ENCODE measurements at places on chromosomes 13 and 19. TPM values are rescaled to one million over a fixed set of nuclear protein-coding genes. Genes with fewer than 3 reads are reported as not detected.

- DNase-seq: no peak
These were observed 711 bp downstream of the FUT2 start for GRCh38 chr19:48696353-48697010.

Gene TNNT1
- 1.8 TPM for total RNA-seq

Gene ATP4B
- not detected for total RNA-seq

GRCh38 chr13:101144808-101145419 is 271.4 kb downstream of the NALCN start:
- no peak for DNase-seq

DNA sequence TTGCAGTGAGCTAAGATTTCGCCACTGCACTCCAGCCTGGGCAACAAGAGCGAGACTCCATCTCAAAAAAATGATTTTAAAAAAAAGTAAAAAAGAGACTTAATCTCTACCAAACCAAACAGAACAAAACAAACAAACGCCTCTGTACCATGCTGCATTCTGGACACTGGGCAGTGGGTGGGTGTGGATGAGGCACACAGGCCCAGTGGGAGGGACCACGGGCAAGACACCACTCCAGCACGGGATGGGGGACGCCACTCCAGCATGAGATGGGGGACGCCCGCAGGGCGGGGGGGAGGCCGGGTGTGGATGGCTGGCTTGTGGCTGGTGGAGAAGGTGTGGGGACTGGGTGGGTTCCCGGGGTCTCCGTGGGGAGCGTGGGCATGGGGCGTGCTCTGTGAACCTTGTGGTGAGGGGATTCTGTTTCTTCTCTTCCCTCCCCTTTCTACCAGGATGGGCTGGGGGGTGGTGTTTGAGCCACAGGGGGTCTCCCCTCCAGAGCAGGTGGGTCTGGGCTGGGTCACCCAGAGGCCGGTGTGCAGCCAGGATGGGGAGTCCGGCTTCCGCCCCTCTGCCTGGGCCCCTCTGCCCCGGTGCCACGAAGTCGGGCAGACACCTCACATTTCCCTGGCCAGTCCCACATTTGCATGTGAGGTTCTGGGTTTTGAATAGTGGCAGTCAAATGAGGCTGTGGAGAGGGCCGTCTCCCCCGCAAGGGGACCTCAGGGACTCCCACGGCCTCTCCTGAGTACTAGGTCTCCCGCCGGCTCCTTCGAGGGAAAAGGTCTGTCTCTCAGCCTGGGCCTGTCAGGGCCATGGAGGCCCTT is 23.9 kb upstream of the MATK start:
- DNase-seq: no peak

DNA sequence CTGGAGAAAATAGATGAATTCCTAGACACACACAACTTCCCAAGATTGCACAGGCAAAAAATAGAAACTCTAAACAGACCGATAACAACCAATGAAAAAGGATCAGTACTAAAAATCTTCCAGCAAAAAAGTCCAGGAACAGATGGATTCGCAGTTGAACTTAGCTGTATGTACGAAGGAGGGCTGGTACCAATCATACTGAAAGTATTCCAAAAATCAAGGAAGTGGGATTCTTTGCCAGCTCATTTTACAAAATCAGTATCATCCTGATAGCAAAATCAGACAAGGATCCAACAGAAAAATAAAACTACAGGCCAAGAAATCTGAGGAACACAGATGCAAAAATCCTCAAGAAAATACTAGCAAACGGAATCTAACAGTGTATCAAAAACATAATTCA is 6.5 kb upstream of the LILRB2 start:
- DNase-seq: no peak

GRCh38 chr19:16600824-16601223 is 27.2 kb downstream of the MED26 start:
- no peak for DNase-seq
